ENCODE measurements at places on chromosomes 2 and 18. TPM values are rescaled to one million over a fixed set of nuclear protein-coding genes. Genes with fewer than 3 reads are reported as not detected.

Gene KYNU
- 0.13 TPM for total RNA-seq

Gene MOGAT1
- total RNA-seq = 0.67 TPM

Gene PFN4
- total RNA-seq = not detected

Gene TDRD15
- total RNA-seq = not detected

Gene DNER
- 14.6 TPM for total RNA-seq

Gene TMEM127
- 25.4 TPM for total RNA-seq

Gene LRRTM4
- 8.1 TPM for total RNA-seq

Gene CAVIN2
- not detected for total RNA-seq

Gene ERBB4
- total RNA-seq = 0.34 TPM

Gene KCNE4
- not detected for total RNA-seq

Gene TMEM163
- total RNA-seq = 2.8 TPM

Gene HOXD12
- not detected for total RNA-seq

Gene TRIM43
- not detected for total RNA-seq

Gene TMEM17
- 0.69 TPM for total RNA-seq

Gene OR6B3
- total RNA-seq = not detected

Gene PSD4
- total RNA-seq = 1.3 TPM

Gene CCDC102B
- 0.78 TPM for total RNA-seq

Gene NOP58
- total RNA-seq = 133 TPM

Gene ALMS1
- total RNA-seq = 45.6 TPM

Gene CHST9
- 25.3 TPM for total RNA-seq

Gene ARHGAP25
- total RNA-seq = 0.42 TPM

Gene CFAP65
- 0.13 TPM for total RNA-seq

Gene MAB21L4
- total RNA-seq = not detected

Gene SERPINB7
- total RNA-seq = not detected

Gene DSG1
- total RNA-seq = not detected

Gene KLHL14
- total RNA-seq = 1.3 TPM

Gene TCF4
- total RNA-seq = 118 TPM

Gene C2orf81
- total RNA-seq = 3.8 TPM

Gene OXER1
- total RNA-seq = 1.3 TPM

Gene RBKS
- total RNA-seq = 1.1 TPM

Gene SH2D6
- not detected for total RNA-seq

Gene CSRNP3
- 6.7 TPM for total RNA-seq

Gene PLEK
- not detected for total RNA-seq
